Colonic mucosa (tissue), 4 donors: ENCODE measurements at places on chromosomes 2 and 18. TPM values are rescaled to one million over a fixed set of nuclear protein-coding genes. Genes with fewer than 3 reads are reported as not detected.

Gene PREB
- 42.7 TPM for total RNA-seq

DNA sequence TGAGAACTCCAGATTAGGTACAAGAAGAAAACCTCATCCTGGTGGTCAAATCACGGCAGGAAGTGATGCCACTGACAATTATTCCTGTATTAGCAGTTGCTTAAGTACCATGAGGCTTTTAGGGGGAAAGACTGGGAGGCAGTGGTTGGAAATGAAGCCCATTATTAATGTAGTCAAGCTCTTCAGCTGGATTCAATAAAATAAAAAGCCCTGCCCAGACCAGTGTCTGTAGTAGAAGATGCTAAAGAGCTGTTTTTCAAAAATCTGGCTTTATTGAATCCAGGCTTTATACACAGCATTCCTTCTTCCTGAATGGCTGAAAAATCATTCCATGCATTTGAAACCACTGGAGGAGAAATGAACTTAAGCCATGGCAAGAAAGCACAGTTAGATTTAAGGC, 155.2 kb downstream of the BCL2 start:
- H3K4me3 ChIP-seq = no peak overlapping the region
- H3K27me3 ChIP-seq = no peaks in the 10 kb centered on the region
- no peak overlapping the region for H3K27ac ChIP-seq
- no peaks in the 10 kb centered on the region for H3K36me3 ChIP-seq
- H3K4me1 ChIP-seq = peaks cover 4% of the 10 kb centered on the region

DNA sequence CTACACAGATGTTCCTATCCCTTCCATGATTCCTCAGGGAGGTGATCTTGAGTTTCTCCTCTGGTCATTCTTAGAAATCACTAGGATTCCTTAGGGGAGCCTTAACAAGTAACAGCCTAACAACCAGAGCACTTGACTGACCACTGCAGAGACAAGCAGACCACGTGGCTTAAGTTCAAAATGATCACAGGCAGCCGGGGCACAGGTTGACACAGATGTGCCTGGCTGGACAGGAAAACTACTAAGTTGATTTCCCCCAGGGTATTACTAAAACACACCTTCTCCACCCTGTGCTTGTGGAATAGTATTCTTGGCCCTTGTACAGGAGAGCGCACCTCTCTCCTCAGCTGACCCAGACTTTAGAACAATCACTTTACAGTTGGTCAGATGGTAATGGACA, 29.9 kb downstream of the ST3GAL5 start:
- DNase-seq = no peak
- H3K27me3 ChIP-seq = no peaks in the 10 kb centered on the region
- no peak overlapping the region for H3K27ac ChIP-seq

DNA sequence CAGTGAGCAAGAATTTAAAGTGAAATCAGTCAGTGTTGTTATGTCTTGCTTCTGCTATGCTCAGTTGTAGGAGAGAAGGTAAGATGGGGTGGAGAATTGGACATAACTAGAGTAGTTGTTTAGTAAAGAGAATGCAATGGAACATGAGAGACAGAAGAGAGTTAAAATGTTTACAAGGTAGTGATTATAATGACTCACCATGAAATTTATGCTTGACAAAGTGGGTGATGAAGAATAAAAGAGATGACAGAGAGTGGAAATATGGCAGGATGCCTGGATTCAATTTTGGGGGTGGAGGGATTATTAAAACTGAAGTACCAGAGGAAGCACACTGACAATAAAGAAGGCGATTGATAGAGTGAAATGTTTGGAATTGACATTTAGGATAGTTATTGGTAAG, 10.6 kb downstream of the SCG2 start:
- no peaks in the 10 kb centered on the region for H3K36me3 ChIP-seq
- H3K27ac ChIP-seq = no peak overlapping the region
- H3K4me3 ChIP-seq = no peak overlapping the region
- no peaks in the 10 kb centered on the region for H3K27me3 ChIP-seq
- no peaks in the 10 kb centered on the region for H3K4me1 ChIP-seq

- H3K36me3 ChIP-seq = no peaks in the 10 kb centered on the region
- no peaks in the 10 kb centered on the region for H3K27me3 ChIP-seq
- H3K4me1 ChIP-seq = no peaks in the 10 kb centered on the region
- DNase-seq = no peak
- no peak overlapping the region for H3K27ac ChIP-seq
These were observed 77.7 kb upstream of the IGFBP5 start for GRCh38 chr2:216773072-216773471.
